ENCODE measurements at places on chromosomes 5 and 9. TPM values are rescaled to one million over a fixed set of nuclear protein-coding genes. Genes with fewer than 3 reads are reported as not detected.

The BTNL9 gene
- polyA plus RNA-seq, result 8.7 TPM

The TRAF1 gene
- polyA plus RNA-seq, result 3.7 TPM

The TAS2R1 gene
- polyA plus RNA-seq, result not detected

The INSL4 gene
- not detected for polyA plus RNA-seq

The SPINK6 gene
- polyA plus RNA-seq, result not detected

The SPATA6L gene
- 4.8 TPM for polyA plus RNA-seq

The ALDH7A1 gene
- 52.9 TPM for polyA plus RNA-seq

The MSX2 gene
- 1.0 TPM for polyA plus RNA-seq

The TUSC1 gene
- polyA plus RNA-seq, result 9.9 TPM

The FOXD4L4 gene
- polyA plus RNA-seq, result not detected

The KCNIP1 gene
- 0.31 TPM for polyA plus RNA-seq

The MARVELD2 gene
- 3.7 TPM for polyA plus RNA-seq

The FUBP3 gene
- polyA plus RNA-seq, result 16.7 TPM

The C9orf153 gene
- polyA plus RNA-seq, result not detected

The DRD1 gene
- polyA plus RNA-seq, result not detected

The ENTREP1 gene
- 5.8 TPM for polyA plus RNA-seq

The BASP1 gene
- 8.7 TPM for polyA plus RNA-seq

The C5orf58 gene
- not detected for polyA plus RNA-seq

The DIRAS2 gene
- polyA plus RNA-seq, result 0.44 TPM

The ATP10B gene
- 0.25 TPM for polyA plus RNA-seq

The FER gene
- 1.7 TPM for polyA plus RNA-seq

The NUDT12 gene
- 6.7 TPM for polyA plus RNA-seq

The CENPH gene
- 3.5 TPM for polyA plus RNA-seq

The IFNK gene
- polyA plus RNA-seq, result not detected

The GPRIN1 gene
- polyA plus RNA-seq, result 0.37 TPM

The PTGES gene
- 3.7 TPM for polyA plus RNA-seq

The SPRY4 gene
- 5.2 TPM for polyA plus RNA-seq

The PCDHGB3 gene
- not detected for polyA plus RNA-seq

The ANXA2R gene
- 0.76 TPM for polyA plus RNA-seq

The AQP3 gene
- polyA plus RNA-seq, result 36.5 TPM
